ENCODE measurements at places on chromosomes 2 and 18. TPM values are rescaled to one million over a fixed set of nuclear protein-coding genes. Genes with fewer than 3 reads are reported as not detected.
A peak's percentile ranks its signal among the peaks of the same experiment; 100 is the strongest.

DNA sequence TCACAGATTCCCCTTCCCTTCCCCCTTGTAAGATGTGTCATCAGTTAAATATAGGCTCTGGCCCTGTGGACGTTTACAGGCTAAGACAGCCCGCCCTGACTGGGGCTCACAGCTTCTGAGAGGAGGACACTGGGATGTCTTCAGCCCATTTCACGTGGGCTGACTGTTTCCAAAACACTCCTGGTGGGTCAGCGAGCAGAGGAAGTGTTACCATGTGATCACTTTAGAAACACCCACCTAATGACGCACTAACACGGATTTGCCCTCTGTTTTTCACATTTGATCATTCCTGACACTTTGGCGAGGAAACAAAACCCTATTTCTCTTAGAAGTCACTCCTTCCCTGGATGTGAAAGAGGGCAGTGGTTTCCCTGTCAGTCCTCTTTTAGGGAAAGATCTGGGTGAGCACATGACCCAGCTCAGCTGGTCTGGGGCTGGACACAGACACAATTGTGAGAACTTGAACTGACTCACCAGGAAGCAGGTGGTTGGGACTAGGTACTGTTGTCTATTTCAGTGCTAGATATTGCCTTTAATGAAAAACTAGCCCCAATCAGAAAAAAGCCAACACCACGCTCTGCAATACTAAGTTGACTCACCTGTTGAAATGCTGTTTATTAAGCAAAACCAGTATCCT, 38.8 kb downstream of the BMP10 start:
- DNase-seq = peak; percentile 93

GRCh38 chr2:147844697-147845410, at the start of gene ACVR2A:
Gene ACVR2A (plus strand): TSS chr2:147845029. CDS start chr2:147845153, 124 bp downstream.
- no peak for DNase-seq

GRCh38 chr2:77156599-77156998, 365.6 kb downstream of the LRRTM4 start:
- DNase-seq = no peak

DNA sequence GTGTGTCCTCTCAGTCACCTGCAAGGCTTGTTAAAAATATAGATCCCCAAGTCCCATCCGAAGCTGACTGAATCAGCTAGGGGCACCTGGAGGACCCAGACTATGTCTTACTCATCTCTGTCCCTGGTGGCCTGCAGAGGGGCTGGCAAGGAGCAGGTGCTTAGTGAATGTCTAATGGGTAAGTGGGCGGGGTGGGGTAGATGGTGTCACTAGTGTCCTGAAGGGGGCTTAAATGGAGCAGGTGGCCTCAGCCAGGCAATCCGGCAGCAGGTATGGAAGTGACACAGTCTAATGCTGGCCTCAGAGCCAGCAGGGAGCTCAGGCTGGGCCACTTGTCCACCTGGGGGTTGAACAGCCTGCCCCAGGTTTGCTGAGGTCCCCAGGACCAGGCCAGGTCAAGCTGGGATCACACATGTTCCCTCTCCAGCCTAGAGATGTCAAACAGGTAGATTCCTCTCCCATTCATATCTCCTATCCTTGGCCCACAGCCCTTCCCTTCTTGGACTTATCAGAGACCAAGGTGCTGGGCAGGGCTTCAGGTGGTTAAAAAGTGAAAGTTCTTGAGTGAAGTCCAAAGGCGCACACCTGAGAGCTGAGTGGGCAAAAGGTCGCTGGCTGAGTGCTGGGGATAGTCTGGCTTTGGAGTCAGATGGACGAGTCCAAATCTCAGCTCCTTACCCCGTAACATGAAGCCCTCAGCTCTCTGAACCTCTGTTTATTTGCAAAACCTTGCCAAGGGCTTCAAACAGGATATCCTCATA, 1.7 kb downstream of the STEAP3 start:
- DNase-seq = no peak

DNA sequence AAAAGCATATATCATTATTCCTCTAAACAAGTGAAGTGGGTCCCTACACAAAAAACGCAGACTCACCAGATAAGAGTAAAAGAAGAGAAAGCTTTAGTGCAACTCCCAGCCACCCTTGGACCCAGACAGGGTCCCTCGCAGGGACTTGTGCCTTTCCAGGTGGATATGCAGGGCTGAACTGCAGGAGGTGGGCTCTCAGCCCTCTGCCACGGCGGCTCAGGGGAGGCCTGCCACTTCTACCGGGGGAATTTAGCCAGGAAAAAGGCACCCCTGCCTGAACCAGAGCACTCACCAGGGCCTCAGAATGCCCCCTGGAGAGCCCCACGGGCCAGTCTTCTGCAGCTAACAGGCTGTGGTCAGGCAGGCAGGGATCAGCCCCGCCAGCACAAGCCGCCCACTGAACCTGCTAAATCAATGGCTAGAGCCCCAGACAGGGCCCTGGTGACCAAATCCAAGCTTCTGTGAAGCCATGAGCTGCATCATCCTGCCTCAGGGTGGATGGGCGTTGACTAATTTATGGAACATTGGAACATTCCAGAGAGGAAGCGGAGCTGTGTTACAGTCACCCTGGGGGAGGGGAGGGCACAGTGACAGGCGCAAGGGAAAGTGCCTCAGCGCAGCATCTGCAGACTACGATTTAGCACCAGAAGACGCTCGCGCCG, 209.3 kb downstream of the EIPR1 start:
- DNase-seq = no peak

DNA sequence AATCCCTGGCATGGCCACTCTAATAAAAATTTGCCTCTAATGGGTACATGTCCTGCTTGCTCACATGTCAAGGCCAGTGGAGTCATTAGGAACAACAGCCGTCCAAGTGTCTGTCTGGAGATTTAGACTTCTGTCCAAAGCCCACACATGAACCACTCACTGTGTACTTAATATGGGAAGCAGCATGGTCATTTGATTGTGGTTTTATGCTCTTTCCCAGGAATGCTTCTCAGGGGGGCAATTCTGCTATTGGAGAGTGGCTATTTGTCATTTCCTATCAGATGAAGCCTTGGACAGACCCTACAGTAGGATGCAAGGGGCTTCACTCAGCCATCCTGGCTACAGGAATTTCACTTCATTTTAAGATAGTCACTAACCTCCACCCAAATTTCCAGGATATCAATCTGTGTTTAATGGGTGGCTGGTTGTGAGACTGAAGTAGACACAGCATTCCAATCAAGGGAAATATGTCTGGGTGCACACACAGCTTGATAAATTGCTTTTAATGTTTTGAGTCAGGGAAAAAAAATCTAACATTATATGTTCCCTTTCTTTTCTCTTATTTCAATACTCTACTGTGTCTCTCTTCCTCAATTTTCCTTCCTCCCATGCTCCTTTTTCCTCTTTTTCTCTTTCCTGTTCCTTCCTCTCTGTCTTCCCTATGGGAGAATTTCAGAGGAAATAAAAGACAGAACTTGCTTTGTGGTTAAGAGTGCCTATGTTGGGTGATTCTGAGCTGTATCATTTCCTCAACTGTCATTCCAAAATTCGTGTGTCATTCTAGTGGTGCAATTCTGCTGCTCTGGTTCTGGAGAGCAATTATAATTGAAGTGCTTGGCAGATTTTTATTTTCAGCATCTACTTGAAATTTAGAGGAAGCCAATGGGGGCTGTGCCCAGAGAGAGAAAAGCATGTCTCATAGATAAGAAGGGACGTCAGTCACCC, 320.1 kb downstream of the OSR1 start:
- no peak for DNase-seq

POTEI gene
- 0.07 TPM for total RNA-seq

RFTN2 gene
- 6.5 TPM for total RNA-seq

SLC11A1 gene
- total RNA-seq = not detected
